ENCODE measurements at places on chromosomes 5 and 9.

- no peak for DNase-seq
Measured at GRCh38 chr5:139188558-139189270, 9.5 kb downstream of the SIL1 start.

GRCh38 chr5:88956416-88956815 lies 73.4 kb upstream of the MEF2C start:
- DNase-seq: no peak

DNA sequence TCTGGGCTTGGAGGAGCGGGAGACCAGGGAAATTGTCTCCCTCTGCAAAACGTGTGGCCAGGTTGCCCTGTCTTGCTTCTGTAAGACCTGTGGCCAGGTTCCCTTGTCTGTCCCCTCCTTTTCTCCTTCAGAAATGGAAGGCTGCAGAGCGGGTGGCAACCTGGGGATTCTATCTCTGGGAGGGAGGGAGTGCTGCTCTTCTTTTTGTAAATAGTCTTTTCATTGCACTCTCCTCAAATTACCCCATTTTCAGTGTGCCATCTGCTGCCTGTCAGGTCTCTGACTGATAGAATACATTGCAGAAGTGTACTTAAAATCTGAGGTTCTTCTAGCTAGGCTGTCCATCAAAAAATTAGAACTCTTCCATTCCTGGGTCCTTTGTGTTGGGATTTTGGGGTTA lies 126.0 kb downstream of the GABRB2 start:
- DNase-seq: no peak

GRCh38 chr5:138927979-138928378 lies 52.8 kb upstream of the LRRTM2 start:
- DNase-seq: no peak

- no peak for DNase-seq
Measured at GRCh38 chr5:136134653-136135052, 2.0 kb downstream of the SMAD5 start.

DNA sequence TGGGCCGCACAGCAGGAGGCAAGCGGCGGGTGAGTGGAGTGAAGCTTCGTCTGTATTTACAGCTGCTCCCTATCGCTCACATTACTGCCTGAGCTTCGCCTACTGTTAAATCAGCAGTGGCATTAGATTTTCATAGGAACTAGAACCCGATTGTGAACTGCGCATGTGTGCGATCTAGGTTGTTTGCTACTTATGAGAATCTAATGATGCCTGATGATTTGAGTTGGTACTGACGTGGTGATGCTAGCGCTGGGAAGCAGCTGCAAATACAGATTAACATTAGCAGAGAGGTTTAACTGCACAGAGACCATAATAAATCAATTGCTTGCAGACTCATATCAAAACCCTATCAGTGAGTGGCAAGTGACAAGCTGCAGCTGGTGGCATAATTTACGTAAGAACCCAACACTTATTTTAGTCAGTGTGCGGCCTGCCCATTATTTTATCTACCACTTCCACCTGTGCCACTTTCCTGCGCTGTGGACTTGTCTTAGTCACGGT lies 133.4 kb upstream of the CDH9 start:
- DNase-seq: no peak

- peak; percentile 77 for DNase-seq
Measured at GRCh38 chr9:136342181-136343120, 15.1 kb downstream of the GPSM1 start.

DNA sequence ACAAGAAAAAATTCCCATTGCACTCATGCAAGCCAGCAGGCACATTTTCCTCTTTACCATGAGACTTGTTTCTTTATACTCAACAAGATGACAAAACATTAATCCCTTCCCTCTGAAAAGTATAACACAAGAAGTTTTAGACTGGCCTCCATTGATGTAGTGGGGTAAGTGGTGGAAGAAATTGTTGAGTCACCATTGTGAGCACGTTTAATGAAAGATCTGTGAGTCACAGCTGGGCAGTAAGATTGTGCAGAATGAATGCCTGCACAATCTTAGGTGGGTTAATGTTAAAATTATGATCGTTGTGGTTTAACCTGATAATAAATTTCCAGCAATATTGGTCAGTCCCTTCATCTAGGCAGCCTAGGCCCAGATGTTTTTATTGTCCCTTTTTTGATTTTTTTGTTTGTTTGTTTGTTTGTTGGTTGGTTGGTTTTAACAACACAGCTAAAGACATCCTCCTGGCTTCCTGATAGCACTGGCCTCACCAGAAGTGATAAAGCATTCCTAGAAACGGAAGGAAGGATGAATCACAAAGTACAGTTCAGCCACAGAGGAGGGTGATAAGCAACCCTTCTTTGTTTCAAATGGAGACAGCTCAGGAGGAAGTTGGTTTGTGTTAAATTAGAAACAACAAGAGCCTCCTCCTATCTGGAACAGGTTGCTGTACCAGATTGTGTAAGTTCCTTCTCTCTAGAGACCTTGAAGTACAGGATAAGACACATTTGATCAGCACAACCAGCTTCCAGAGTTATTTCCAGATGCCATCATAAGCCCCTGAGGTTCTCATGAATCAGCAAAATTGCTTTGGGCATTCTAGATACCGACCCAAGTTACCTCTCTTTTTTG lies 40.3 kb downstream of the SLC24A2 start:
- DNase-seq: no peak

DNA sequence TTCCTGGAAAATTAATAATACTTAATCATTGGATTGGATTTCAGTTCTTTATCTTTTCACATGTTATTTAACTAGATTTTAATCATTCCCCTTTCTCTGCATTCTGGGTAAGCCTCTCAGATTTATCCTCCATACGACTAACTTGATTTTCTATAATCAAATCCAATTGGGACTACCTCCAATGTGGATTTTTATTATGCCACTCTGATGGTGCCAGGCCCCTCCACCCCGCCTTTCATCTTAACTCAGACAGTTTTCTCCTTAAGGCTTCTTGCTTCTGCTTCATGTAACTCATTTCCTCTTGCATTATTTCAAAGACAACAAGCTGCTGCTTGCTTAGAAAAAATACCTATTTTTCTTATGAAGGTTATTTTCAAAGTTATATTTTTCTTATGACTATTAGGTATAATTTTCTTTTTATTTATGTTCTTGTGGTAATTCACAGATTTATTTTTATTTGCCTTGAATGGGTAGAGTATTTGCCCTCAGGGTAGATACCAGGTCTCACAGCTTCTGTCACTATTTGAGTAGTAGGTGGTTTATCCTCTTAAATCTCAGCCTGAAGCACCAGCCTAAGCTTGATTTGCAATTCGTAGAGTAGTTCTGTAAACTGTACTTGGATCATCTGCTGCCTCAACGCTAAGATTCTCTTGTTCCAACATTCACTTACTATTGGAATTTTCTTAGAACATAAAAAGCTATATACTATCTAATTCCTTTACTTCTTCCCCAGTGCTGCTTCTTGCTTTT lies 659.0 kb upstream of the ARRDC3 start:
- DNase-seq: no peak

DNA sequence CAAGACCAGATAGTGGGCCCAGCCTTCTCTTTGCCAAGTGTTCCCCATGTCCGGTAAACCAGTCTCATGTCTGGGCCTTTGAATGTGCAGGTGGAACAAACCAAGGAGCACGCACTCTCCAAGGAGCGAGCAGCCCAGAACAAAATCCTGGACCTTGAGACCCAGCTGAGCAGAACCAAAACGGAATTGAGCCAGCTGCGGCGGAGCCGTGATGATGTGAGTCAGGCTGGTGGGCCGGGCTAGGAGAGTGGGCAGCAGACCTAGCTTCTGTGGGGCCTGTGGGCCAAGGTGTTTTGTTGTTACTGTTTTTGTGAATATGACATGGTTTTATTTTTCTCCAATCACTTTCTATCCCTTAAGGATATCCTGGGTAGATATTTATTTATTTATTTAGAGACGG lies 5.6 kb upstream of the GLE1 start:
- no peak for DNase-seq

GRCh38 chr5:32565145-32565544 lies 20.2 kb upstream of the SUB1 start:
- no peak for DNase-seq

DNA sequence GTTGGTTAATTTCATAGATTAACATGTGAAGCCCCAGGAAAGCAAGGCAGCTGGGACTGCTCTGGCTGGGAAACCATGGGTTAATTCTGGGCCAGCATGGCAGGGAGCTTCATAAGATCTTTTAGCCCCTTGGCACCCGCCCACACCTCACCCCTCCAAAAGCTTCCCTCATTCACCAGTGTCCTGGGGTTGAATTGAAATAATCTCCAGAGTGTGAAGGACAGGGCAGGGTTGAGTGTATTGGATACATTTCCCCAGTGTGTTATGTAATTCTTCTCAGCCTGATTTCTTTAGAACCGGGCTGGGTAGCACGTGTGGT lies 19.4 kb downstream of the WNT8A start:
- DNase-seq: no peak

DNA sequence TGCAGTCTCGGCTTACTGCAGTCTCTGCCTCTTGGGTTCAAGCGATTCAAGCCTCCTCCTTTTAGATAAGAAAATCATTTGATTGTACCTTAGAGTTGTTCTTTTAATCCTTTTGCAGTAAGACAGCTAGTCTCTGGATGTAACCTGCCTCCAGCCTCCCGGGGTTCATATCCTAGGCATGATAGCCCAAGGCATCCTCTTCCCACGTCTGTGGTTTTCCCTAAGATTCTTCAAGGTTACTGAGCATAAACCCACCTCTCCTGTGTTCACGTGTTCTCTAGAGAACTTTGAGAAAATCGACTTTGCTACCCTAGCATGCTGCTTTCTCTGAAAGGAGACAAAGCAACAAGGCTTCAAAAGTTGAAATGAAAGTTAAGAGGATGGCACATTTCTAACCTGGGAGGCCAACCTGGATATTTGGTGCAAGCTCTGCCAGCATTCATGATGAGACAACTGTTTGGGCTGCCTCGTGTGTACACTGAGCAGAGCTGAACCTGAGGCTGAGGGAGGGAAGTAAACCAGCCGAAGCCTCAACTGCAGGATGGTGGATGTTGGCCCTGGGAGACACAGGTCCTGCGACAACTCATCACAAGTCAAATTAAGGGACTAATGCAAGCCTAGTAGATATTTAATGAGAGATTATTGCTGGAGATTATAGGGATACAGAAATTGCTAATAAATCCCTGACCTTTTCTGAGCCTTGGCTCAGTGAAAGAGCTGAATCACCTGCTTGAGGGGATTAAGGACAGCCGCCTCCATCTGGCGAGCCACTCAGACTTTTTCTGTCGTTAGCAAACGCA lies 261.8 kb downstream of the ARHGAP26 start:
- DNase-seq: no peak

DNA sequence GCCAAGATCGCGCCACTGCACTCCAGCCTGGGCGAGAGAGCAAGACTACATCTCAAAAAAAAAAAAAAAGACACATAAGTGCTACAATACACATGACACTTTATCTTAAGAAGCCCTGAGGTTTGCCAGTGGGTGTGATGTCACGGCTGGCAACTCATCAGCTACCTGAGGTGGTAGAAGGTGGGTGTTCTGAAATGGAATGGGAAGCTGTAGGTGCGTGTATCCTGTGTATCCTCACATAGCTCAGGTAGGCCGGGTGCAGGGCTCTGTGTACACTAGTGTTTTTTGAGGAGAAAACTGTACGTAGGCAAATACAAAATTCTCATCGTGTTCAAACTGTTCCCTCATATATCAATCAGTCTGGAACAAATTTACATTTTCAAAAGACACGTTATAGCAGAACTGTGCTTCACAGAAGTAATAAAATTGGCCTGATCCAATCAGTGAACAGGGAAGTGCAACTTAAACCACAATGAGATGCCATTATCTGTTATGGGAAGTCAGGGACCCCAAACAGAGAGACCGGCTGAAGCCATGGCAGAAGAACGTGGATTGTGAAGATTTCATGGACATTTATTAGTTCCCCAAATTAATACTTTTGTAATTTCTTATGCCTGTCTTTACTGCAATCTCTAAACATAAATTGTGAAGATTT lies 10.4 kb downstream of the BICD2 start:
- no peak for DNase-seq

- no peak for DNase-seq
Measured at GRCh38 chr9:132849185-132849706, 28.8 kb downstream of the AK8 start.

DNA sequence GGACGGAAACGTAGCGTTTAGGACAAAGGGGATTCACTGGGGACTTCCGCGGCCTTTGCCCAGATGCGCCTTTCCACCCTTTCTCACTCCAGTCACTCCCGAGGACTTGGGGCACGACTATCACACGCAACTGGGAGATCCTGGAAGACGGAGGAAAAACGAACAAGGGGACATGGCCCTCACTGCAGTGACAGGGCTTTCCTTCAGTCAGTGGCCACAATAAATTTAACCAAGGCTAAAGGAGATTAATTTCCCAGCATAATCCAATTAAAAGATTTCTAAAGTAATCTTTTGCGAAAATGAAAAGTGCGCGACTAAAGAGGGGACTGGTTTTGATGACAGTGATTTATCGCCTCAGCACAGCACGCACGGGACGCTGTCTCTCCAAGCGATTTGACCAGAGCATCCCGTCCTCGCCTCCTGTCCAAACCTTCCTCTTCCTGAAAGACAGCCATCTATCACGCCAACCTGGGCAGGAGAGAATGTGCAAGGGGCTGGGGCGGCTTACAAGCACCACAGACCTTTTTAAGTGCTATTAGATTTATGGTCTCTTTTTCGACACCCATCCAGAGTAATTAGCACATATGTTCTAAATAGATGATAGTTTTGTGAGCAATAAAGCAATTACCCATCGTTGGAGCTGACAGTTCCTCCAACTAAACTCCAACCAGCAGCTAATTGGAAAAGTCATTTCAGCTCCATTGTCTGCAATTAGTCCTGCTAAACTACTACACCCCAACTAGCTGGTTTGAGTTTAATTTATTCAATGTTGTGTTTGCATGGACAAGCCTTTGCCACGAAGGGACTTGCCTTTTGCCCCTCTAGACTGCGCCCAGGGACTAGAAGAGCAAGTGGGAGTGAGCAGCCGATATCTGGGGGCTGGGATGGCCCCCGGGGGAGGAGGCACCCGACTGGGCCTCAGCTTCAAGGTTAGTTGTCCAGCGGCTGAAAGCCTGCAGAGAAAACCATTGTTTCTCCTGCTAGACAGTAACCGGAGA lies 7.4 kb downstream of the NR2F1-AS1 start:
- no peak for DNase-seq

DNA sequence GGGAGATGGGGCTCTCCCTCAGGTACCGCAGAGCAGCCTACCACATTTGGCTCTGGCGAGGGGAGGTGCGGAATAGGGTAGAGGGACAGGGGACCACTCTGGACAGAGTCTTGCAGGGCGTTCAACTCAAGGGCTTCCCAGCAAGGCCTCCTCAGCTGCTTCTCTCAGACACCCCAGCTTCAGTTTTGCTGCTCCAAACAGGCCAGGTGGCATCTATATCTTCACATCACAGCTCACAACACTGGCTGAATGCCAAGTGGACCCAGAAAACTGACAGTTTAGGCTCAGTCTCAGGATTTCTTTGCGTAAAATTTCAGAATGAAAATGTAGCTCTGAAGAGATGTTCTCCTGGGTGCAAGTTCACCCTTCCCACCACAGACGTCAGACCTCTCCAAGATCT lies 592.6 kb upstream of the ADAMTS16 start:
- DNase-seq: no peak

GRCh38 chr5:501831-502184 lies 22.4 kb downstream of the SLC9A3 start:
- peak; percentile 73 for DNase-seq

GRCh38 chr9:36297798-36298197 lies 39.5 kb upstream of the GNE start:
- DNase-seq: no peak
